ENCODE measurements at places on chromosomes 5 and 9.
A peak's percentile ranks its signal among the peaks of the same experiment; 100 is the strongest.

DNA sequence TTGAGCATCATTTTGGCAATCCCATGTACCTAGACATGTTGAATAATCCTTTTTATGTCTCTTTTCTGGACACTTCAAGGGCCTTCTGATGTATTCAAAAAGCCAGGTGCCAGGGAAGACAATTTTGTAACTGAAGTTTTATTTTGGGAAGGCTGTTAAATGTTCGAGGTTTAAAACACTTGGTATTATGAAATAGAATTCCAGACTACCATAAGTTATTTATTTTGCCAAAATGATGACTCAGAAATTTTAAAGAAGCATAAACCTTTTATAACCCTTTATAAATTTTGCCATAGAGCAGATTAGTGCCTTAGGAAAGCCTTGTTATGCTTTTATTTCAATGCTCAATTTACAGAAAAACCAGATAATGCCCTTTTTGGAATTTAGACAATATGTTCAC lies 30.3 kb upstream of the UHRF2 start:
- DNase-seq: peak; percentile 17

- DNase-seq: no peak
Observed at GRCh38 chr5:167820101-167820990, 471.1 kb upstream of the WWC1 start.

DNA sequence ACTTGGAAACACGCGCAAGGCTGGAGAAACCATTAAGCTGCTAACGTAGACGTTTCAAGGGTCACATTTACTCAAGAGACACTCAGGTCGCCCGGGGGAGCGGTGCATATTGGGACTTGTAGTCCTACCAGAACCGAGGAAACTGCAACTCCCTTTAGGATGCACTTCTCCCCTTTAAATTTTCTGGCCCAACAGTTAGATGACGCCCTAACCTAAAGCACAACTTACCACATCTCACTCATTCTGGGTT lies 384 bp upstream of the DMXL1 start:
- no peak for DNase-seq

DNA sequence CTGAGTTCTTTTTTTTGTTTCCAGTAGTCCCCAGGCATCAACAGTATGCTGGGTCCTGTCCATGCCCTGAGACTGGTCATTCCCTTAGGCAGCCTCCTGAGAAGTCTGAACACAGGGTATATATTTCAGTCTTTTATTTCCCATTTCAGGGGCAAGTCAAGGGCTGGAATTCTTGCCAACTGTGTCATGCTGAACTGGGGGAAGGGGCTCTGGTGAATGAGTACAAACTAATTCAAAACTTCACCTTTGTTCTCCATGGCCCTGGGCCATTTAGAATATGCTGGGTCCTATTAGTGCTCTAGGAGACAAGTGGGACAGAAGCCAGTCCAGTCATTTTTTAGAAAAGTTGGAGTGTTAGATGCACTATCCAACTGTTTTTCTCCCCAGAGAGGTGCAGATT lies 170.3 kb downstream of the TMC1 start:
- DNase-seq: no peak

GRCh38 chr9:76466299-76466605 lies 7.3 kb downstream of the GCNT1 start:
- DNase-seq: no peak

DNA sequence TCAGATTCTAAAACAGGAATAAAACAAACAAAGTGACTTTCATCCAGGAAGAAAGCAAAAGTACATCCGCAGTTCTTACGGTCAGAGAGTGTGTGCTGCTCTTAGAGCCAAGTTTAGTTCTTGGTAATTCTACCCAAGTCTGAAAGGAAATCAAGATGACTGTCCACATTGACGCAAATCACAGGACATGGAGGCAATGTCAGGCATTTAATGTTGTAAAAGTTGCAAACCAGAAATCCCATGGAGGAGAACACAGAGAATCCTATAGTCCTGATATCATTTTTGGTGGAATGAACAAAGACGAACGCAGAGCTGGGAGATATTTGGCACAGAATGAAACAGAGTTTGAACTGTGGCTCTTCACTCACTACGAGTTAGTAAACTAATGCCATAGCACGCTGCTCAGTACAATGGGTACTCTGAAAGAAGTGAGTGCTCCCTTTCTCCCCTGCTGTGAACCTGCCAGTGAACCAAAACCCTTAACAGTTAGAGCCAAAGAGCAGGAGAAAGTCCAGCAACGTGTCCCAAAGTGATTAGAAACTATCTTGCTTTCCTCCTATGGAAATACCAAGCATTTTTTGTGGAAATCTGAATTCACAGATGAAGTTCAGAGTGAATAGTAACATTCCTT lies 74.3 kb downstream of the MUSK start:
- DNase-seq: peak; percentile 91

DNA sequence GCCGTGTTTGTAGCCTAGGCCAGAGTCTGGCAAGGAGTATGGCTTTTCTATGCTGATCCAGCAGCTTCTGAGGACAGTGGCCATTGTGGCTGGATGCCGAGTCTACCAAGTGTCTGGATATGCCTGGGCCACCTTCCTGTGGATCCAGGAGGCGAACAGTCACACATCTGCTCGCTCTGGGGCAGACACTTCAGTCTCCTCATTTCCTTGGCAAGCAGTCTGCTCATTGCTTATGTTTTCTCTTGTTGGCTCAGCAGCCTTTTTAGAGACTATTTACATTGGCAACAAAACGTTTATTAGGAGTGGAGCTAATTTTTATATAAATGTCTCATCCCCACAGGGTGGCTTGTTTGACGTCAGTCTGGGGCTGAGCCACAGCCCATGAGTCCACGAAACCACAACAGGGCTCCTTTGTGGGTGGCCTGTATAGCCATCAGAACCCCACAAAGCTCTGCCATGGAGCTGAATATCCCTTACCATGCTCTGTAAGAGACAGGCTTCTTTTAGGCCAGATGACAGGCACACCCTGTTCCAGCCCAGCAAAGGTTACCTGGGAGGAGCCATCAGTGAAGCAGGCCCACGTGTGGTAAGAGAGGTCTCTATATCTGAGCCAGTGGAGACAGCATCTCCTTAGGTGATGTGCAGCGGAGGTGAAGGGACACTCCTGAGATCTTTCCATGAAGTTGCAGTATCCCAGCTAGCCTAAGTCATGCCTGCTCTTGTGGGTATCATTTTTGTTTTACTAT lies 221.7 kb downstream of the DIRAS2 start:
- DNase-seq: no peak

GRCh38 chr9:14343261-14344031 lies 29.5 kb upstream of the NFIB start:
- no peak for DNase-seq

- DNase-seq: no peak
Observed at GRCh38 chr9:28050046-28050445, 476.8 kb upstream of the C9orf72 start.

- no peak for DNase-seq
Observed at GRCh38 chr9:137078701-137079400, 1.5 kb downstream of the UAP1L1 start.

DNA sequence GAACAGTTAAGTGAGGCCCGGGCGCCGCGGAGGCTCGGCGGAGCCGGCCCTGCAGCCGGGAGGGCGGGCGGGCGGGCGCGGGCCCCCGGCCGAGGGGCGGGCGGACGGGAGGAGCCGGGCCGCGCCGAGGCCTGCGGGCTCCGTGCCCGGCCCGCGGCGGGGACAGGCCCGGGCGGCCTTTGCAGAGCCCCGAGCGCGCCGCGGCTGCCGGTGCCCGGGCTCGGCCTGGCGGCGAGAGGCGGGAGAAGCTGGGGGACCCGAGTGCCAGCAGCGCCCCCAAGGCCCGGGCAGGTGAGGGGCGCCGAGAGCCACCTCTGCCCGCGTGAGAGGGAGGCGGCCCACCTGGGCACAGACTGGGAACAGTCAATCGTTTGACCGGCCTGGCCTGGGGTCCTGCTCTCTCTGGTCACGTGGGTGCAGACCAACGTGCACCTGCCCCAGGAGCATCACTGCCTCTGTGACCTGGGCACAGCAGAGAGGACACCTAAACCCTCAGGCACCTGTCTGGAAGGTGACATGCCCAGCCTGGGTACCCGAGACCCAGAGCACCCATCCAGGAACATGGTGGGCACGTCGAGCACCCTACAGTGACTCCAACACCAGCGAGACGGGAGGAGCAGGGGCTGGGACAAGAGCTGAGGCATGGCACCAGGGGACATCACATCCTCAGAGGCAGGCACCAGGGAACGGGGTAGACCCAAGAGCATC lies 531 bp downstream of the MVB12B start:
- DNase-seq: no peak

GRCh38 chr5:65611524-65611923 lies 12.6 kb downstream of the TRIM23 start:
- DNase-seq: peak; percentile 69

DNA sequence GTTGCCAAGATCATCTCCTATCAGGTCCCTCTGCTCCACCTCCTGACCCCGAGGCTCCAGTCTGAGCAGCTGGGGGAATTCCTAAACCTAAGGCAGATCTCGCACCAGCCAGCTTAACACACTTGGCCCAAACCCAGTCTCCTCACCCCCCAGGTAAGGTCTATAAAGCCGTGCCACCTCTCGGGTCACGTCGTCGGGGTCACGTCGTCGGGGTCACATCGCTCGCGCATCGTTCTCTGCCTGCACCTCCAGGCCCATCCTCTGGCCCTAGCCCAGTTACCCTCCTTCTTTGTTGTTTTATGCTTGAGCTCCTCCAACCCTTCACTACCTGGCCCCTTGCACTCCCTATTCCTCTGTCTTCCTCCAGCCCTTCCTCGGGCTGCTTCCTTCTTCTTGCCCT lies 77.2 kb downstream of the CTSL start:
- DNase-seq: no peak

DNA sequence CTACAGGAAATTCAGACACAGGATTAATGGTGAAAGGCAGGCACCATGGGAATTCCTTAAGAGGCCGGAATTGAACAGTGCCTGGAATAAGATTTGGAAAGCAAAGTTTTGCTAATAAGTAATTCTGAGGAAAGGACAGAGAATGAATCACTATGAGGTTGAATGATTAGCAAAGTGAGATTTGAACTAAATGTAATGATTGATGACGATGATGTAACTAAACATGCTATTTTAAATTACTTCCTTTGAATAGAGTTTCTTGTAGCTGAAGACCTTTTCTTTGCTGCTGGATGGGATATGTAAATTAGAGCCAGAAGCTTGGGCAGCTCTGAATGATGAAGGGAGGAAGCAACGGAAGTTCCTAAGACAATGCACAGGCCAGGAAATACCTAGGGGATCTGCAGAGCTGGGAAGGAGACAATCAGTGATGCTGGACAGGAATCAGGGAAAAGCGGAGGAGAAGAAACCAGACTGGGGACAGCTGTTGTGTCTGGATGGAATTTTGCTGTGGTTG lies 482.0 kb downstream of the PSAT1 start:
- no peak for DNase-seq

DNA sequence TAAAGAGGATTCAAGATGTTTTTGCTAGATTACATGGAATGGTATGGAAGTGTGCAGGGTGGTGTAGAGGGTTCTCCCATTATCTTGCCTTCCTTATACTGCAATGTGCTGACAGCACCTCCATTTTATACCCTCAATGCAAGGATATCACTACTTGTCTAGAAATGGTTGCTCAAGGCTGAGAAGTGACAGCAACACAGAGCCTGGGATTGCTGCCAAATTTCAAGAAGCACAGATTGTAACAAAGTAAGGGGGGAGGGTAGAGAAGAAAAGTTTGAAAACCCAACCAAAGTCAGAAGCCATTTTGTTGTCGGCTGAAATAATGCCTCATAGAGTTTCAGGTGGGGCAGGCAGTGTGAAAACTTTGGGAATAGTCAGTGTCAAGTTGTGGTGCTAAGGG lies 29.8 kb downstream of the PCDHAC2 start:
- DNase-seq: no peak

GRCh38 chr5:123007754-123008153 lies 28.8 kb downstream of the PPIC start:
- no peak for DNase-seq

DNA sequence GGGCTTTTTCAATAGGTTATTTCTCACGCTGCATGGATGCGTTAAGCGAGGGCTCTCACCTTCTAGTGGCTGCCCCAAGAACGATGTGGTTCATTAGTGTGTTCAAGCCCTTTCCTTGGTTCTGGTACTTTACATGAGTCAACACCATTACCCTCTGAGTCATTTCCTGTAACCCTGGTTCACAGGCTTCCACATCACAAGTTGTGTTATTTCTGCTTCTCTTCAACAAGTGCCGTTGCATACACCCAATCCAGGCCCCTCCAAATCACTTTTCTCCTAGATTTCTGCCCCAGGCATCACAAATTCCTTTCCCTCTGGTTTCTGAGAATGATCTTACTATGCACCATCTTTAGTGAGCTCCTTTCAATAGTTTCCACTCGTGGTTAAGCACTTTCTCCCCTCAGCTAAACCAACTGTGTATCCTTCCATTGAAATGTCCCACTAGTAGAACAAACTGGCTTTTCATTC lies 69.5 kb upstream of the RAD23B start:
- DNase-seq: peak; percentile 99

- DNase-seq: peak; percentile 15
Observed at GRCh38 chr5:71974165-71974564, 133.1 kb upstream of the MAP1B start.

- DNase-seq: no peak
Observed at GRCh38 chr5:127418367-127418766, 99.1 kb upstream of the PRRC1 start.

DNA sequence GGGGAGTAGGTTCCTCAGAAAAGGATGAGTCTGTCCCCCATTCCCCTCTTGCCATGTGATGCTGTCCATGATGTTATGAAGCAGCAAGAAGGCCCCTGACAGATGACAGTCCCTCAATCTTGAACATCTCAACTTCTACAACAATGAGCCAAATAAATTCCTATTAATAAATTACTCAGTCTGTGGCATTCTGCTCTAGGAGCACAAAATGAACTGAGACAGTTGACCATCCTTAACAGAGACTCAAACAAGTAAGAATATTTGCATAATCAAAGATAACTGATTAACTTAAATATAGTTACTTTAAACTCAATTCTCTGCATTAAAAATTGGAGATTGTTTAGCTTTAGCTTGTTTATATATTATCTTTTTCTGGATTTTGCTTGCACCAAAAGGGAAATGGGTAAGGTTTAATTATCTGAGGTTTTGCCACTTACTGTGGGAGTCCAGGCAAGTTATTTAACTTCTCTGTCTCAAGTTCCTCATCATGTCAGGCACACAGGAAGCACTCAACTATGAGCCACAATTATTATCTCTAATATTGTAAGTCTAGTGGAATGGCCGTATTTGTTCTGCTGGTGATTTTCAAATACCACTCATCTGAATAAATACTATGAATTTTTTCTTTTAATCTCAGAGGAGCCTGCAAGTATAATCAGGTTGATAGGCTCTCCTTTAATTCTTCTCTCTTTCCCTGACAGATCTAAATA lies 162.9 kb downstream of the TSSK1B start:
- DNase-seq: peak; percentile 43

GRCh38 chr5:116378777-116379121 lies 195.9 kb downstream of the SEMA6A start:
- no peak for DNase-seq

Measured in iris pigment epithelial cell (primary cell).